ENCODE measurements at places on chromosomes 6 and 20. TPM values are rescaled to one million over a fixed set of nuclear protein-coding genes. Genes with fewer than 3 reads are reported as not detected.

The SERPINB1 gene
- total RNA-seq = 33.6 TPM

The RSPH4A gene
- not detected for total RNA-seq

The ZSCAN26 gene
- 15.0 TPM for total RNA-seq

The SLC17A2 gene
- not detected for total RNA-seq
